ENCODE measurements at places on chromosomes 16 and 17. TPM values are rescaled to one million over a fixed set of nuclear protein-coding genes. Genes with fewer than 3 reads are reported as not detected.
A peak's percentile ranks its signal among the peaks of the same experiment; 100 is the strongest.

DNA sequence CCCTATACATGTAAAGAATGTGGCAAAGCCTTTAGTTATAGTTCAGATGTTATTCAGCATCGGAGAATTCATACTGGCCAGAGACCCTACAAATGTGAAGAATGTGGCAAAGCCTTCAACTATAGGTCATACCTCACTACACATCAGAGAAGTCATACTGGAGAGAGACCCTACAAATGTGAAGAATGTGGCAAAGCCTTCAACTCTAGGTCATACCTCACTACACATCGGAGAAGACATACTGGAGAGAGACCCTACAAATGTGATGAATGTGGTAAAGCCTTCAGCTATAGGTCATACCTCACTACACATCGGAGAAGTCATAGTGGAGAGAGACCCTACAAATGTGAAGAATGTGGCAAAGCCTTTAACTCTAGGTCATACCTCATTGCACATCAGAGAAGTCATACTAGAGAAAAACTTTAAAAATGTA, 42.5 kb downstream of the ZNF267 start:
- DNase-seq: no peak

Gene QRICH2
- total RNA-seq: 2.6 TPM

Gene OSGIN1
- total RNA-seq: 89.4 TPM

DNA sequence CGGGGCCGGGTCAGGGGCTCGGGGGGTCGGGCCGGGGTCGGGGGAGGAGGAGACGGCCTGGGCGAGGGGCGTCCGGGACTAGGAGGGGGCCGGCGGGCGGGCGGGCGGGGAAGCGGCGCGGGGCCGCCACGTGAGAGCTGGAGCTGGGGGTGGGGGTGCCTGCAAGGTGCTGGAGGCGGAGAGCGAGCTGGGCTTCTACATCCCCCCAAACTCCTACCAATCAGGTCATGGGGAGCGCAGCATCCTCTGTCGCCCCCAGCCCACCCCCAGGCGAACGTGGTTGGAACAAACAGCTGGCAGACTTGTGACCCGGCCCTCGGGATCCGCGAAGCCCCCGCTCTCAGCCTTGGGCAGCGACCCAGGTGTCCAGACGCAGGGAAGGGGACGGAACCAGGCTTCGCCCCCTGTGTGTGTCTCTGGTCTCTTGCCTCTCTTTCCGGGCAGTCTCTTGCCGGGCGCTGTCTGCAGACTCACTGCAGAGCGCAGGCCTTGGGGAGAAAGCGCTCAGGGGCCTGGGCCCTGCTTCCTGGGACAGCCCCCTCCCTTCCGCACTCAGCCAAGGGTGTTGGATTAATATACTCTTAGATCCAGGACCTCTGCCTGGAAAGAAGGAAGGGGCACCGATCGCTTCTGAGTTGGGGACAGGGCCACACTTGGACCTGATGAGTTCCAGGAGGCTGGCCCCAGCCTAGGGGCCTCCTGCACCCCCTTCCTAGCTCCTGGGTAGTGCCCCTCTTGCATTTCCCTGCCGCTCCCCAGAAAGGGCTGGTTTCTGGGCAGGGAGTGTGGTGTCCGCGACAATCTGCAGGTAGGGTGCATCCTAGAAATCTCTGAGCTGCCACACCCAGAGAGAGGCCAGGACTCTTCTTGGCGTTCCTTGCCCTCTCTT, 722 bp downstream of the RASL10B start:
- peak; percentile 42 for DNase-seq

- DNase-seq: peak; percentile 81
Observed at GRCh38 chr16:85944572-85945423, 45.8 kb downstream of the IRF8 start.

GRCh38 chr17:17513626-17514025, 17.4 kb upstream of the RASD1 start:
- no peak for DNase-seq

DNA sequence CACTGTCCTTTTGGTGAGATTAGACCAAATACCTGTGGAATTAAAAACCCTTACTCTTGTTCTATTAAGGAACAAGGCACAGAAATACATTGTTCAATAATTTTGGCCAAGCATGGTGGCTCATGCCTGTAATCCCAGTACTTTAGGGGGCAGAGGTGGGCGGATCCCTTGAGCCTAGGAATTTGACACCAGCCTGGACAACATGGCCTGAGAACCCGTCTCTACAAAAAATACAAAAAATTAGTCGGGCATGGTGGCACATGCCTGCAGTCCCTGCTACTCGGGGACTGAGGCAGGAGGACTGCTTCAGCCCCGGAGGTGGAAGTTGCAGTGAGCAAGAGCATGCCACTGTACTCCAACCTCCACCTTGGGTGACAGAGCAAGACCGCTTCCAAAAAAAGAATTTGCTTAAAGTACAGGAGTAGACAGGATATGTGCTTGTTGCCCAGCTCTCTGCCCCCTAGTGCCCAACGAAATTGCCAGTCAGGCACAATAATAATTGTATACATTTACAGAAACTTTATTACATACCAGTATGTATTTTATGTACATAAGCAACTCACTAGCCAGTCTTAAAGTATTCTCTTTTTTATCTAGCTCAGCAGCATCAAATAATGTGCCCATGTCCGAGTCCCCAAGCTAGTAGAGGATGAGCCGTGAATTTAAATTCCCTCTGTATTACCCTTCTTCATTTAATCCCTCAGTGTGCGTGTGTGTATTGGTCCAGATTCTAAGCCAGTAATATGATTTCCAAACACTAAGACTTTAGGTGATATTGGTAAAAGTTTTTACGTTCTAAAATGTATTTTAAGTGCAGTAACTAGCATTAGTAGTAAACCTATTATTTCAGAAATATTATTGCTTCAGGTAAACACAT, 1.4 kb downstream of the THUMPD1 start:
- DNase-seq: no peak

Gene PTGES3L
- 0.25 TPM for total RNA-seq

Gene TMED6
- 3.1 TPM for total RNA-seq

DNA sequence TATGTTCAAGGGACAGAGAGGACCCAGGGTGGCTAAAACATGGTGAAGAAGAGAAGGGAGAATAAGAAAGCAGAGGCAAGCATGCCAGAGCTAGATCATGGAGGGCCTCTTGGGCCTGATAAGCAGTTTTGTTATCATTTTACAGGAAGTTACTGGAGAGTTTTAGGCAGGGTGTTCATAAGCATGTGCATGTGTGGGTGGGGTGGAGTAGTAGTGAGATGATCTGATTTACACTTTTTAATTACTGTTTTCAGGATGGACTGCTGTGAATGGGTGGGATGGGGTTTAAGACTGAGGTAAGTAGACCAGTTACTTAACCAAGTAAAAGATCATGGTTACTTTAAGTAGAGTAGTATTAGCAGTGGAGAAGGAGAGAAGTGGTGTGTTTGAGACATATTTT, 173.6 kb downstream of the PHKB start:
- no peak for DNase-seq

GRCh38 chr17:42547001-42547461, 5.7 kb upstream of the HSD17B1 start:
- no peak for DNase-seq

DNA sequence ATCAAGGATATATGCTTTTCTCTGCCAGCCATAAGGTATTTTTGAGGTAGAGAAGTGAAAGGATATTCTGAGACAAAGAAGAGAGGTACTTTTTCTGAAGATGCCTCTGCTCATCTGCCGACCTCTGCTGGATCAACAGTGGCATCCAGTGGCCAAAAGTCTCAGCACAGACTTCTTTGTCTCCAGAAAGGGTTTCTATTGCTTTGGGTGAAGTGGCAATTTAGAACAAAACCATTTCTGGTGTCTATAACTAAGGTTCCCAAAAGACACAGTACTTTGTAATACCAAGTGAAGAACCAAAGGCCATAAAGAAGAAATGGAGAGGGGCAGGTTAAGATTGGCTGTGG, 155.2 kb upstream of the C17orf78 start:
- no peak for DNase-seq

- no peak for DNase-seq
Observed at GRCh38 chr17:35605678-35606077, 18.6 kb downstream of the AP2B1 start.

DNA sequence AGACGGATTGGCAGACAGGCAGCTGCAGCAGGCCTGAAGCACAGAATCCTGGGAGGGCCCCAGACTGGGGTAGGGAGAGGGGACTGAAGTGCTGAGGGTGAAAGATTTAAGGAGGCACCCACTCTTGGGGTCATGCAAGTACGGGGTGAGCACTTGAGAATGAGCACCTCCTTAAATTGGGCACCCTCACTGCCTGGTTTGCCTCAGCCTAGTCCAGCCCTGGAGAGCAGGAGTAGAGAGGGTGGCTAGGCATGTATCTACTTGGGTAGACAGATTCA, 154.1 kb upstream of the CDC42EP4 start:
- no peak for DNase-seq

Gene SLC9A5
- total RNA-seq: 0.30 TPM

DNA sequence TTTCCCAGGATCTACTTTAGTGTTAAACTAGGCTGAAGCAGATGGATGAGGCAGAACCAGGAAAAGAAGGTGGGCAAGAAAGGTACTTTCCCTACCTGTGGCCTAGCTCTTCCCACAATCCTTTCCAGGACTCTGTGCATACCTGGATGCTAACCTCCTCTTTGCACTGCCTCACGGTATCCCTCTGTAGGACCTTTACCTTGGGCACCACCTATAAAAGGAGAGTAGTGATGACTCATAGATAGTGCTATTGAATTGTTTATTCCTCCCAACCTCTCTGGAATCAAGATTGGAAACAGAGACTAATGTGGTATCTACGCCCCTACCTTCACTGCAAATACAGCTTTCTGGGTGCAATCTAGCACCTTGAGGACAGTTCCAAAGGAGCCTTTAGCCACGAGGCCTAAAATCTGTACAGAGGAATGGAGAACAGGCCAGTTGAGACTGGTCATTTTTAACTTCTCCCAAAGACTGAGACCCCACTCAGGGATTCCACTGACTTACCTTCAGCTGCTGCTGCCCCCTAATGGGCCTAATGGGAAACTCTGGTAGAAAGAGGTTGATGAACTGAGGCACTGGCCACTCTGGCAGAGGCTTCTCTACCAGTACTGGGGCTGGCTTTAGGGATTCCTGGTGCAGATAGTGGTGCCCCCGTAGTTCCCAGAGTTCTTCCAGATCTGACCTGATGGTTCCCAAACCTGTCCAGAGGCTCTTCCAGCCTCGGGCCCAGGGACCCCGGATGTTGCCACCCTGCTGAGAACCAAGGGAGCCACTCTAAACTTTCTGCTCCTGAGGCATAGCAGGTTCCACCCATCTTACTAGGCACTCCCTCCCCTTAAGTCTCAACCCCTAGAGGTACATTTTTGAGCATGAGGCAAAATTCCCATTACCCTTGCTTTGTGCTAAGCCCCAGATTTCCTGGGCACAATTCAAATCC, 781 bp downstream of the RSKR start:
- no peak for DNase-seq

Gene SUPT4H1
- 40.0 TPM for total RNA-seq

Gene LSM12
- total RNA-seq: 22.6 TPM

DNA sequence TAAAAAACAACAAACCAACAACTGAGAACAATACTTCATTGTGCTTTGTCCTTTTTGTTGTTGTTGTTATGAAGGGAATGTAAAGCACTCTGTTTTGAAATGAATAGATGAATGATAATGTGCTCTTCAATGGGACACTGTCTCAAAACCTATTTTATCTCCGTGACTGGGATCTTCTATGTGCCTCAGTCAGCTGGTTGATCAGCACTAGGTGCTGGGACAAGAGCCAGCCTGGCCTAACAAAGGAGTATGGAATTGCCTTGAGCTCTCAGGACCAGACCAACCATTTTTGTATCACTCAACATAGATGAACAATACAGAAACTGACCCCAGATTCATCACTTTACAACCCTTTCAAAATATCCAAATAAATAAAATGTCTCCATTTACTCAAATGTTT, 440.2 kb downstream of the KCNJ2 start:
- DNase-seq: no peak

DNA sequence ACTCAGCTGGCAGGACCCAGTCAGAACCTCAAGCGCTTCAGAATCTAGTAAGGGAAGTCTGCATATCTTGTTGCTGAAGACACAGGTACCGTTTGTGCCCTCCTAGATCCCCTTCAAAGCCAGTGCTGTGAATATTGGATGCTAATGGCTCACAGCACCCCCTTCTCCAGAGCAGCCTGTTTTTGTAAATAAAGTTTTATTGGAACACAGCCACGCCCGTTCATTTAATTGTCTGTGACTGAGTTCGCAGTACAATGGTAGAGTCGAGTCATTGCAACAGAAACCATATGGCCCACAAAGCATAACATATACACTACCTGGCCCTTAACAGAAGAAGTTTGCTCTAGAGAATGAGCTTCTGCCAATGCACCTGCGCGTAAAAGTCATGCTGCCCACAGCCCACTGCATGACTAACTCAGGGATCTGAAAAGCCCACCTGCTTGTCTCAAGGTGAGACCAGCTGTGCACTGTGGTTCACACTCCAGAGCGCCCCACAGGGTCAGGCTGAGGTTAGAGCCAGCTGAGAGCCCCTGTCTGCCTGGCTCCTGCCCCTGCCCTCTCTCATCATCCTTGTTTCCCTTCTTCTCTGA, 48.8 kb downstream of the AIPL1 start:
- DNase-seq: no peak

GRCh38 chr16:56998352-56998751, 9.0 kb downstream of the NLRC5 start:
- DNase-seq: no peak

Gene CFAP52
- total RNA-seq: not detected

- no peak for DNase-seq
Observed at GRCh38 chr16:83589576-83589975, 218.2 kb upstream of the HSBP1 start.

DNA sequence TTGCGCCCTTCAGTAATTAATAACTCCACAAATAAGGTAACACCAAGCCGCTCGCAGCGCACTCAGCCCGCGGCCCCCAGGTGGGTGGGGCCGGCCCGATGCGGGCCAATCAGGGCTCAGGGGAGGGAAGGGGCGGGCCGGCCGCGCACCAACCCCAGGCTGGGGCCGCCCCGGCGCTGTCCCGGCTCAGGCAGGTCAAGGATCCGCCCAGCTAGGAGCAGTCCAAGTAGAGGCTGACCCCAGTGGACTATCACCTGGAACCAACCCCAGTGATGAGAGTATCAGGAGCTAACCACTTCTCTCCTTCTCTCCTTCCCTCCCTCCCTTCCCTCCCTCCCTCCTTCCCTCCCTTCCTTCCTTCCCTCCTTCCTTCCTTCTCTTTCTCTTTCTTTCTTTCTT, 110.8 kb downstream of the C16orf78 start:
- DNase-seq: peak; percentile 95

Gene GALR2
- not detected for total RNA-seq

Gene TNFSF12
- 9.3 TPM for total RNA-seq

DNA sequence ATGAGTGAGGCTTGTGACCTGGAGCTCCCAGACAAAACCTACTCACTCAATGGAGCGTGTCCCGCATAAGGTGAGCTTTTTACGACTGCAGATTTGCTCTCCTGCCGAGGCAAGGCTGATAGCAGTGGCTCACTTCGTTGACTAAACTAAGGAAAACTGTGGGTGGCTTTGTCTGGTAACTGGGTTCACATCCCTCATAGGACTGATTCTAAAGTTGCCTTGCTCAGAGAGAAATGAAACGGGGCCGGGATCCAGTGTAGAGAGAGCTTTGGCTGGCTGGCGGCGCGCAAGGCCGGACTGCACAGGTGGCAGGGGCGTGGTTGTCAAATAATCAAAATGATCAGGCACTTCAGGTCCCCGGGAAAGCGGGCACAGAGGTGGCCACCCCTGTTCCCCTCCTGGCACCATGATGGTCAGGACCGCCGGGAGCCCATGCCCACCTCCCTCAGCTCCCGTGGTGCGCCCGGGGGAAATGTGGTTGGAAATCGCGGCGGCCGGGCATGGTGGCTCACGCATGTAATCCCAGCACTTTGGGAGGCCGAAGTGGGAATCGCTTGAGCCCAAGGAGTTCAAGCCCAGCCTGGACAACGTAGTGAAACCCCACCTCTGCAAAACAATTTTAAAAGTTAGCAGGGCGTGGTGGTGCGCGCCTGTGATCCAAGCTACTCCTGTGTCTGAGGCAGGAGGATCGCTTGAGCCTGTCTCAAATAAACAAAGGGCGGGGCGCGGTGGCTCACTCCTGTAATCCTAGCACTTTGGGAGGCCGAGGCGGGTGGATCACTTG, 26.6 kb upstream of the OR1F1 start:
- DNase-seq: no peak
